ENCODE measurements at places on chromosomes 7 and 10.

GRCh38 chr7:134450294-134451000 lies 8.5 kb downstream of the AKR1B1 start:
- no peak for DNase-seq

DNA sequence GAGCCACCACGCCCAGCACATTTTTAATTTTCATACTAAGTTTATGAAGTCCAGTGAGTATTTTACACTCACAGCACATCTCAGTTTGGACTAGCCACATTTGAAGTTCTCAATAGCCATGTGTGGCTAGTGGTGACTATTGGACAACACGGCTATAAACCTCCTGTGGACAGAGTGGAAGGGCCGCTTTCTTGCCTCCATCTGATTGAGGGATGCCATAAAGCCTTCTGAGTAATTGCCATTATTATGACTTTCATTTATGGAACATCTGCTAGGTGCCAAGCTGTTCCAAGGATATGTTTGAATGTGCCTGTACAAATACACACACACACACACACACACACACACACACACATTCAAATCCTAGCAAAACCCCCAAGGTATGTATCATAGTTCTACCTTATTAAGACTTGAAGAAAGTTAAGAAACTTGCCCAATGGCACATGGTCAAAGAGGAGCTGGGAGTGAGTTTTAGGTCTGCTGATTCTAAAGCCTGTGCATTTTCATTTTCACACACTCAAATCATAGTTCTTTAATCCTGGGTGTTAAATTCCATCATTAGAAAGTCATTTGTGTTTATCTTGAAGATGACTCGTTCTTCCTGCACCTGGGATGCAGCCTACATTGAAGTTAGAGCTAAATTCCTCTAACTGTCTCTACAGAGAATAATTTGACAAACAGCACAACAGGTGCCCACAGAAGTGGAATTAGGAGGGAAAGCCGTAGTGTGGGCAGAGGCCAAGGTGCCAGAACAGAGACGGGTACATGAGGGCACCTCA lies 143.3 kb downstream of the PKD1L1 start:
- no peak for DNase-seq

DNA sequence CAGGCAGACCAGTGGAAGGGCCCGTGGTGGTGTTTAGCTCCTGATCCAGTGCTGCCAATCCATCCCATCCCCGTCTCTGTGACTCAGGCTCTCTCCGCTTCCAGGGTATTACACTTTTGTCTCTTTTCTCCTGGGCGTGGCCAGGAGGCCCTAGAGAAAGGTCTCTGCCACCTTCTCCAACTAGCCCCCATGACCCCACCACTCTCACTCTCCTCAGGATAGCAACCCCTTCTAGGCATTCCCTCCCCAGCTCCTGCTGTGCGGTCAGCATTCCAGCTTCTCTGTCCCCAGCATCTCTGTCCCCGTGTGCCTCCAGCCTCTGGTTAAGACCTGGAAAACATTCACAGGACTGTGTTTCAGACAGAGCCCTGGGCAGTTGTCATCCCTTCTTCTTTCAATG lies 36.2 kb upstream of the R3HCC1L start:
- no peak for DNase-seq

DNA sequence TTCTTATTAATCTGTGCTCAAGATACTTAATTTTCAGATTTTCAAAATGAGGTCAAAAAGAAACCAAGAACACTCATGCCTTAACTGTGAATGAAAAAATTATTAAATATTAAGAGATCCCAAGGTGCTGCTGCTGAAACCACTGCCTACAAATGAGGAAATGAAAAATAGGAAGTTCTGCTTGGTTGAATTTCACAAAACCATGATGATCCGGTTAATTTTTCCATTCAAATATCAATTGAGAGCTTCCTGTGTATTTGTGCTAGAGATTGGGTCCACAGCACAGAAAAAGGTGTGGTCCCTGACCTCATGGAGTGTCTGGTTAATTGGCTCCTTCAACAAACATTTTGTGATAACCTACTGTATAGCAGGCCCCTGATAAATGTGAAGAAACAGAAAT lies 132.7 kb upstream of the YAE1 start:
- DNase-seq, result no peak

DNA sequence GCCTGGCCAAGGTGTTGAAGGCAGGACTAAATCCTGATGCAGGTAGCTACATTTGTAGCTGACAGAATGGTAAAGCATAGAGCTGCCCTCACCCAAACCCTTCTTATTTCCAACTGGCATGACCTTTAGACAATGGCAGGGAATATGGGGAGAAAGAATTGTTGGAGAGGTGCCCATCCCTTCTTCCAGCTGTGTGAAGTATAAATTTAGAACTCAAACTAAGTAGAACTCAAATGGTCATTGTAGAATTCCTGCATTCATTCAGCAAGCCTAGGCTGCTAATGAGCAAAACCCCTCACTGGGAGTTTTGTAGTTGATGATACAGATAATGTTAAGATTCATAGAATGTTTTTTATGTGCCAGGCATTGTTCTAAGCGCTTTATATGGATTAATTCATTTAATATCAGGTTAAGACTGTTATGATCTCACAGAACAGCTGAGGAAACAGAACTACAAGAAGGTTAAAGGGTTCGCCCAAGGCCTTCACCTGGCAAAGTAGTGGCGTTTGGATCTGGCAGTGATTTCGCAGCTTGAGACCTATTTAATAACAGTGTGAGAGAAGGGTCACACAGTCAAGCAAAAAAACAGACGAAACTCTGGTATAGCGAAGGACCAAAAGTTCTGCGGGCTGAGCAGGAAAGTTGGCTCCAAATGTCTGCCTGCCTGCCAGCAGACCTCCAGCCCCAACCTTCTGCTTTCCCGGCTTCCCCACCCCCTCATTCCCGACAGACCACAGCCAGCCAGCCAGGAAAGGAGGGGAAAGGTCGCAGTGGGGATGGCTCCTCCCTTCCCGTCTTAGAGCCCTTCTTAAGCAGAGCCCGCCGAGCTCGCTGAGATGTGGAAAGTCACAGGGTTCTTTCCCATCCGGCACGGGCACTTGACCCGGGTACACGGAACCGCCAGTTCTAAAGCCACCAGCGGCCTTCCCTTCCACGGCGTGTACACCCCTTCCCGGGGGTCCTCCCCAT lies 1.6 kb upstream of the HILPDA start:
- DNase-seq, result peak; percentile 55

DNA sequence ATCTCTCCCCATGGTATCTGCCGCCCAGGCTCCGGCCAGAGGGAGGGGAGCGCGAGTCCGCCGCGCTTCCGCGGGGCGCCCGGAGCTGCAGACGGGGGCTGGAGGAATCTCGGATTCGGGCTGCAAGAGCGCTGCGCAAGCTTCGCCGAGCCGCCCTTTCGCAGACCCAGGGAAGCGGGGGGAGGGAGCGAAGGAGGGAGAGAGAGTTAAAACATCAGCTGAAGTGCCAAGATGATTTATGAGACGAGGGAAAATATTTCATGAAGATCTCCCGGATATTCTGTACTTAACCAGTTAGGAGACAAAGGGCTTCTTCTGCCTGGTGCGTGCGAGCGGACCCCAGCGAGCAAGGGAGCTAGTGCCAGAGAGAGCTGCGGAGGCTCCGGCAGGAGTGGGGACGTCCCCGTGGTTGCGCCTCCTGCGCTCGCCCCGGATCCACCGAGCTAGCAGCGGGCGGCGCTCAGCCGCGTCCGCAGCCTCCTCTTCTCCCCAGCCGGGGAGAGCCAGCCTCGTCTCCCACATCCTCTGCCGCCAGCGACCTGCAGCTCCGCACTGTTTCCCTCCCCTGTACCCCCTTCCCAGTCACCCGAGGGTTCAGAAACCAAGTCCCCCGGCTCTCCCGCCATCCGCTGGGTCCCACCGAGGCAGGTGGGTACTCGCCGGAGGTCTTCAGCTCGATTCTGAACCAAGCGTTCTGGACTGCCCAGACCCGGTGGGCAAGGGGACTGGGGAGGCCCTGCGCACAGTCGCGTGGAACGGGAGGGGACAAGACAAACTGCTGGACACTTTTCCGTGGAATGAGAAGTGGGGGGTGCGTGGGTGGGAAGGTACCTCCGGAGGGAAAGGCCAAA lies 1.0 kb upstream of the PAX2 start:
- no peak for DNase-seq

DNA sequence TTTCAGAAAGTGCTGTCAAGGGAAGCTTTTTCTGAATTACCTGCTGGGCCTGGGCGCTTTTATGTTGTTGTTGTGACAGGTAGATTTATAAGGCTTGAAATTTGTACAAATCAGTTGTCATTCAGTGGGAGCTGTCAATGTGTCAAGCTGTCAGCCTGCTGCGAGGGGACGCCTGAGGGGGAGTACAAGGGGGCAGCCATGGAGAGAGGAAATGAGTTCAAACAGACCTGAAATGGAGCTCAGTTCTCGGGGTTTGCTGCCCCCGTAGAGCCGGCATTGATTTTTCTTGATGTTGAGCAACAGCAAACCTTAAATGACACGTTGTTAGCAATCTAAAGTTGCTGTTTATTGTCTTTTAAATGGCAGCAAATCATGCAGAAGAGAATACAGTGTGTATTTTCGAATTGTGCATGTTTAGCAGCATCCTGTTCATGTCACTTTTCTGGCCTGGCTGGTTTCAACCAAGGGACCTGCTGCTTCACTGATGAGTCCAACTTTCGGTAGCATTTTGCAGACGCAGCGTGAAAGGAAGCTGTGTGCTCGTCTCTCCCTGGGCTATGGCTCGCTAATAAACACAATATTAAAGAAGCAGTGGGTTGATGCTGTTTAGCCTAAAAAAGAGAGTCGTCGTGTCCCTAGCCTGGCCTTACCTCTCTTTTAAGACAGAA lies 166.5 kb downstream of the LRMDA start:
- DNase-seq, result no peak

- no peak for DNase-seq
Observed at GRCh38 chr10:75851580-75852345, 420.3 kb downstream of the LRMDA start.

DNA sequence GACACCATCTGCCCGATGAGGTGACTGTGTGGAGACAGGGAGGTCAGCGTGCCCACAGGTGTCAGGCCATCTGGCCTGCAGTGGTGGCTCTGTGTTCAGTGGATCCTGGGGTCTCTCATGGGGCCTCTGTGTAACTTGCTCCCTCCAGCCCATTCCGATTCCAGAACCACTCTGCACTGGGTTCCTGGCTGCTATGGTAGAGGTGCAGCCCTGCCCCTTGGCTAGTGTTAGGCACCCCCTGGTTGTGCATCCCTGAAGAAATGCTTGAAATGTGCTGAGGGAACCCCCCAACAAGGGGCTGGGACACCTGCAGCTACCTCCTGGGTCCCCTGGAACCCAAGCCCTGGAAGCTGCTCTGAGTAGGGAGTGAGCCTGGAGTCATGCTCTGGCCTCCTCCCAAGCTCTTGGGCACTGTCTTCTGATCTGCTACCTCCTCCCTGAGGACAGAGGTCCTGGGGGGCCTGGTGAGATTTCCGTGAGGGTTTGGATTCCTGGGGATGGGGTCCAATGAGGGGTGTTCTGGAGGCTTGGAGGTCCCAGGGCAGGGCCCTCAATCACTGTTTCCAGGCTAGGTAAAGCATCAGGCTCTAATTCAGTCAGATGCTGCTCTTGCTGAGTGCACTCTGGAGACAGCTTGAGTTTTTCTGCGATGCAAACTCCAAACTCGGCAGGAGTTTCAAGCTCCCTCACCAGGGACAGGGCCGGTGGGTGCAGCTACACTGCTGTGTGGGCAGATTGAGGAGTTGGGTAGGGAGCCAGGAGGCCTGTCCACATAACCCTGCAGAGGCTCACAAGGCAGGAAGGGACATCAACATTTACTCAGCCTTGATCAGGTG lies 27.7 kb downstream of the RAMP3 start:
- no peak for DNase-seq

DNA sequence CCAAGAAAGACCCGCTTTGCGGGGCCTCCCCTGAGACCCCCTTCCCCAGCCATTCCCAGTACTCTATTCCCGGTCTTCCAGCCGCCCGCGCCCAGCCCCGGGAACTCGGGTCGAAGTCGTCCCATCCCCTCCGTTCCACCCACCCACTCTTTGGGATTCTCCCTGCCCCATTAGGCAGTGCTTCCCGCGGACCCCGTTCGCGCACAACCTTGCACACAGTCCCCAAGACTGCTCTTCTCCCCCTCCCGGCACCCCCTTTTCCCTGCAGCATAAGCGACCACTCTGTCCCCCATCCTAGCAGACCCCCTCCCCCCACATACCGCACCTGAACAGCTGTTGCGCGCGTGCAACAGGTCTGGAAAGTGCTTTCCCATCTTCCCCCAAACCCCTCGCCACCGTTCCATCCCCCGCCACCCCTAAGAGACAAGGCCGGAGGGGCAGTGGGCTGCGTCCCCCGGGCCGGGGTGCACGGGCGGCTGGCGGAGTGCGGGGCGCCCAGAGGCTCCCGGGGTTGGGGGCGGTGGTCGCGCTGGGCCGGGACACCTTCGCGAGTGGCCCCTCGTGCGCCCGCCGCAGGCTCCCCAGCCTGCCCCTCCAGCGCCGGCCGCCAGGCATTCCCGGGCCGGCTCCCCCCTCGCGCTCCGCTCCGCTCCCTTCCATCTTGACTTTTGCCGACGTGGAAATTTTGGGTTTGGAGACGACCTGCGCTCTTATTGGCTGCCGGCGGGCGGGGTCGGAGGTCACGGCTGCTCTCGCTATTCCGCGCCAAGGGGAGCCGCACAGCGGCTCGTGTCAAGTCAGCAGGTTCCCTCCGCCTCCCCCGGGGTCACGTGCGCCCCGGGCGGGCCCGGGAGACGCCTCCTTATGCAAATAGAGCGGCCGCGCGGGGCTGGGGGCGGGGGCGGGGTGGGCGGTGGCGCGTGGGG lies 201.2 kb upstream of the NFE2L3 start:
- no peak for DNase-seq

- DNase-seq, result no peak
Observed at GRCh38 chr10:48482207-48482606, 122.7 kb downstream of the ARHGAP22 start.

DNA sequence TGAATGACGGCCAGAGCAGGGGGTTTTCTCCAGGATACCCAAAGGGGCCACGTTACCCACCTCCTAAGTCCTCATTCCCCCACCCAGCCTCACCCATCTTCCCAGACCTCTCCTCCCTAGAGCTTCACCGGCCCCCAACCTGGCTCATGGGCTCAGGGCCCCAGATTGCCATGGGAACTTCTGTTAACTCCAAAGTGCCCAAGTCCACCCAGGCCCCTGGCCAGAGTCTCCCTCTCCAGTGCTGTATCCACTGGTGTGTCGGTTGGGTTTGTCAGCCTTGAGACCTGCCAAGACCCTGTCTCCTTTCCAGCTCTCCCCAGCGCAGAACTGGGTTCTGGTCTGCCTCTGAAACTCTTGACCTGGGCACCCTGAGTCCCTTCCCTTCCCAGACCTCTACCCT lies 37.1 kb upstream of the ZMIZ2 start:
- DNase-seq, result no peak

- DNase-seq, result no peak
Observed at GRCh38 chr7:6437251-6437650, 10.5 kb downstream of the DAGLB start.

GRCh38 chr7:147478796-147479195 lies 1111.8 kb upstream of the C7orf33 start:
- DNase-seq, result peak; percentile 44

DNA sequence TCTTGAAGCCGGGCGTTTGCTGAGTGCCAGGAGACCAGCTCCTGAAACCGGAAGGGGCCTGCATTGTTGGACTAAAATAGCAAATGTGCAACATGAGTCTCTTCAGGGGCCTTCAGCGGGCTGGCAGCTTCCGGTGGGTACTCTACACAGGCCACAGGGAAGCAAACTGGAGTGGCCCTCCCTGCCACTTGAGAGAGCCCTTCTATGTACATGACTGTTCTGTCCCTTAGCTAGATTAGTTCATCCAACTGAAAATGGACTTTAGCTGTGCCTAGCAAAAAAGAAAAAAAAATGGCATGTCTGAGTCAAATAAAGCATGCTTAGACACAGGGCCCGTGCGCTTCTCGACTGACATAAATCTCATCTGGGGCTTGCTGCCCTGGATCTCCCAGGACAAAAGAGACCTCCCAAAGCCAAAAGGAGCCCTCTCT lies 115.3 kb upstream of the TCF7L2 start:
- no peak for DNase-seq
